ENCODE measurements at places on chromosomes 5 and 9. TPM values are rescaled to one million over a fixed set of nuclear protein-coding genes. Genes with fewer than 3 reads are reported as not detected.

DNA sequence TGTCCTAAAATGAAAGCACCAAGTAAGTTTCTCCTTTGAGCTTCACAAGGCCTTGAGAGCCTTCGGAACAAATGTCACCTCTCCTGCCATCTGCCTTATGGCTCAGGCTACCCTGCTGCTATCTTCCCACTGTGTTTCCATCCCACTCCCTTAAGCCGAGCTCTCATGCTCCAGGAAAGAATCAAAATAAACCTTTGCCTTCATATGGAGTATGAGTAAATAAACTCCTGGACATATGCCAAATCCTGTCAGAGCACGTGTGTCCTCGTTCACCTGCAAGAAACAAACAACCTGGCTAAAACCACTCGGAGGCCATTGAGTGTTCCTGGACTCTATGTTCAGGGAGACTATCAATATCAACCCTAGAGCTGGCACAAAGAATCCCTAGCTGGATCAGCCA, 122.3 kb upstream of the CCDC112 start:
- H3K36me3 ChIP-seq = no peaks in the 10 kb centered on the region
- no peaks in the 10 kb centered on the region for H3K27me3 ChIP-seq
- peak overlapping the region; percentile 70 for H3K27ac ChIP-seq
- H3K4me1 ChIP-seq = peaks cover 32% of the 10 kb centered on the region
- no peak overlapping the region for H3K4me3 ChIP-seq

The PITX1 gene
- 3.7 TPM for total RNA-seq

GRCh38 chr5:2093859-2094615, 211.3 kb upstream of the IRX4 start:
- no peak for DNase-seq
- H3K4me1 ChIP-seq = no peaks in the 10 kb centered on the region
- no peaks in the 10 kb centered on the region for H3K27me3 ChIP-seq
- no peaks in the 10 kb centered on the region for H3K36me3 ChIP-seq

The TAF1L gene
- total RNA-seq = not detected

DNA sequence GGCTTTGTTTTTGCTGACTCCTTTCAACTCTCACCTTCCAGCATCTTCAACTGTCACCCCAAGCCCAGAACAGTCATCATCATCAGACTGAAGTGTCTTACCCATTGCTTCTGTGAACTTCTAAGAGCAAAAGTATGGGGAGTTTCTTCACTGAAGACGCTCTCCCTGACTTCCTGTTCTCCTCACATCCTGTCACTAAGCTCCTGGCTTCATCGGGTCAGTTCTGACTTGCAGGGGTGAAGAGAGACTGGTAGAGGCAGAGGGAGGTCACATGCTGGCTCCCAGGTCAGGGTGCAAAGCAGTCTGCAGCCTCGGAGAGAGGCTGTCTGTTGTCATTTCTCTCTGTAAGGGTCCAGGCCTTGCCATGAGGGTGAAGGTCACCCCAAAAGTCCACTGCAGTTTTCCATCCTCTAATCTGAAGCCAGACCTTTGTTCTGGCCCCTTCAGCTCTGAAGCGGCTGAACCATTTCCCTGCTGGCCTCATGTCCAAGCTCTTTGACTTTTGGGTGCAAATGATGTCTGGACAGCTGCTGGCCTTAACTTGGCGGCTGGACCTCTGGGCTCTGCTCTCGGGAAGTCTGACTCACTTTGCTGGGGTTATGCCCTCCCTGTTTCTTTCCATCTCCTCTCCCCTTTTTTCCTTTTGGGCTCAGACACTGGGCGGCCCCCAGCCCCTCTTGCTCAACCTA, 305.0 kb downstream of the RAB3C start:
- H3K27ac ChIP-seq = no peak overlapping the region
- no peaks in the 10 kb centered on the region for H3K27me3 ChIP-seq
- DNase-seq = no peak
- H3K4me3 ChIP-seq = no peak overlapping the region

DNA sequence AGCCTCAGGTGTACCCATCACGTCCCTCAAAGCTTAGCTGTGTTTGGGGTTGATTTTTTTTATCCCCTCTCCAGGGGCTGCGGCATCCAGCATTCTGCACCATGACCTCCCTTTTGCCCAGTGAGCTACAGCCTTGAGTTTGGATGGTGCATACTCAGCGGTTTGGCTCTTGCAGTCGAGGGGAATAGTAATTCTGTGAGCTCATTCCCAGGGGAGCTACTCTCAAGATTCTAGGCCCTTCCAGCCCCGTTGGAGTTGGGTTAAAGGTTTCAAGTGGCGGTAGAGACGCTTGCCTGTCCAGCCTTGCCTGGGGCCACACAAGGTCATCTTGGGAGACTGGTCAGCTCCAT, 102.2 kb upstream of the SPRY4 start:
- H3K27ac ChIP-seq = peak overlapping the region; percentile 22
- no peak overlapping the region for H3K4me3 ChIP-seq
- no peaks in the 10 kb centered on the region for H3K27me3 ChIP-seq
- H3K4me1 ChIP-seq = no peaks in the 10 kb centered on the region

- H3K4me3 ChIP-seq = no peak overlapping the region
- no peak for DNase-seq
- H3K36me3 ChIP-seq = no peaks in the 10 kb centered on the region
Observed at GRCh38 chr5:67358186-67358585, 161.6 kb upstream of the CD180 start.

GRCh38 chr9:135009794-135010585, 77.5 kb upstream of the OLFM1 start:
- H3K36me3 ChIP-seq = no peaks in the 10 kb centered on the region
- H3K27me3 ChIP-seq = no peaks in the 10 kb centered on the region
- H3K4me1 ChIP-seq = no peaks in the 10 kb centered on the region
- no peak for DNase-seq
- no peak overlapping the region for H3K27ac ChIP-seq

The PCSK5 gene
- 141 TPM for total RNA-seq

GRCh38 chr5:145236983-145237382, 598.2 kb downstream of the PRELID2 start:
- no peaks in the 10 kb centered on the region for H3K36me3 ChIP-seq
- no peak for DNase-seq
- H3K4me3 ChIP-seq = no peak overlapping the region
- no peak overlapping the region for H3K27ac ChIP-seq
- no peaks in the 10 kb centered on the region for H3K27me3 ChIP-seq
- H3K4me1 ChIP-seq = no peaks in the 10 kb centered on the region

DNA sequence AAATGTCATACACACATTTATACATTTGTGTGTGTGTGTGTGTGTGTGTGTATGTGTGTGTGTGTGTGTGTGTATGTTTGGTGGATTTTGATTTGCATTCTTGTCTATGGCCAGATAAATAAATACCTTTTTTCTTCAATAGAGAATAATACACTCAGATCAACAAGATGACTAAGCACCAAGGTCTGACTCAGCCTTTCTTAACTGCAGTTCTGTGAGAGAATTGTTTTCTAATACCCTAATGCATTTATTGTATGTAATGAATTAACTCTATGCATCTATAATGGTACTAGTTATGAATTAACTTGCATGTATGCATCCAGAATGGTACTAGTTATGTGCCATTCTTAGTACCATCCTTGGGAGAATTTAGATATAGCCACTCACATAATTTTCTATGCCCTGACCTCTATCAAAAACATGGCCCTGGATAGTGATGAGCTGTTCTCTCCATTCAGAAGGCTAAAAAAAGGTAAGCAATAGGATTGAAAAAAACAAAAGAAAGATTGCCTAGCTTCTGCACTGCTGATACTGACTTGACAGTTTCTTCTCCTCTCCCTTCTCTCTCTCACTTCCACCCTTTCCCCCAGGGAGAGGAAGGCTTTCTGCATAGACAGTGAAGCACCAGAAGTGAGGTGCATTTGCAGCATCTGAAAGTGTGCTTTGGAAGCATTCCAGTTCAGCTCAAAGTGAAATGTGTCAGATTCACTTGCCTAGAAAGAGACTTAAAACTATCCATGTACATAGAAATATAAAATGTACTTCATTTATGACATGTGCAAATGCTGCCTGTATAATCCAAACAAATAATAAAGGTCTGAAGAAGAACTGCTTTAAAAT, 55.1 kb upstream of the CCDC112 start:
- H3K4me1 ChIP-seq = no peaks in the 10 kb centered on the region
- H3K27ac ChIP-seq = no peak overlapping the region
- H3K36me3 ChIP-seq = no peaks in the 10 kb centered on the region
- no peak overlapping the region for H3K4me3 ChIP-seq
- no peak for DNase-seq

DNA sequence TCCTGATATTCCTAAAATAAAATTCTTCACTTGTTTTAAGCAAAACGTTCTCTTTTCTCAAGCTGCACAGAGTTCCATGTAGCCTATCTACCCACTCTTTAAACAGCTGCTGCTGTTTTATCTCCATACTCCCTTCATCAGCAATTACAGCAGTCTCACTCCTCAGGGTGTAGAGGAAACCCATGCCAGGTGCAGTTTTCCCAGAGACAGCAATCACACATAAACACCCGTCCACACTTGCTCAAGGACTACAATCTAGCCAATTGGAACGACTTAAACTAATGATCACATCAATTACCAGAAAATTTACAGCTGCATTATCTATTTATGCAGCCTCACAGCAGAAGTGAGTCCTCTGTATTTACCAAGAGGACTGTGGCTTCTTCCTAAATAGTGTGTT, 141.7 kb downstream of the HTR1A start:
- H3K4me1 ChIP-seq = no peaks in the 10 kb centered on the region
- H3K27me3 ChIP-seq = no peaks in the 10 kb centered on the region
- no peak for DNase-seq
- no peaks in the 10 kb centered on the region for H3K36me3 ChIP-seq

The CACNA1B gene
- total RNA-seq = 0.37 TPM

- DNase-seq = no peak
- H3K27me3 ChIP-seq = no peaks in the 10 kb centered on the region
- no peak overlapping the region for H3K27ac ChIP-seq
- H3K36me3 ChIP-seq = no peaks in the 10 kb centered on the region
Observed at GRCh38 chr5:58454025-58454424, 5.9 kb downstream of the PLK2 start.

- H3K4me1 ChIP-seq = no peaks in the 10 kb centered on the region
- no peaks in the 10 kb centered on the region for H3K27me3 ChIP-seq
- DNase-seq = no peak
- H3K27ac ChIP-seq = no peak overlapping the region
Observed at GRCh38 chr9:127654619-127655018, 42.5 kb downstream of the STXBP1 start.

The LCN15 gene
- total RNA-seq = 6.4 TPM

- no peak for DNase-seq
- no peak overlapping the region for H3K4me3 ChIP-seq
- H3K27me3 ChIP-seq = no peaks in the 10 kb centered on the region
- no peaks in the 10 kb centered on the region for H3K36me3 ChIP-seq
- no peaks in the 10 kb centered on the region for H3K4me1 ChIP-seq
- H3K27ac ChIP-seq = no peak overlapping the region
Observed at GRCh38 chr9:126885131-126885641, 24.7 kb downstream of the ZBTB34 start.

The SMIM33 gene
- total RNA-seq = 0.55 TPM

DNA sequence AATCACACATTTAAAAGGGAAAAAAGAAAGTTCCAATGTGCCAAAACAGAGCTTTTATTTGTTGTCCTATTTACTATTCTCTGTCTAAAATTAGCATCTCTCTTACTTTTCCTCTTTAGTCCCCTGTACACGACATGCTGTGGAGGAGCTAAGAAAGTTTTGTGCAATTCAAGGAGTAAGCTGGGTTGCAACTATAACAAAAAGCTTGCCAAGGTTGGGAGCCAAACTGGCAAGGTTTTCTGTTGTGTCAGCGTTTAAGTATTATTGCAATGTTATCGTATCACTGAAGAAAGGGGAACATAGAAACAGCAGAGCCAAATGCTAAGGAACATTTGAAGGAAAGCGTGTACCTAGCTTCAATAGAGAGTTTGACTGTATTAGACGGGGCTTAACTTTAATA, 680.8 kb downstream of the CETN3 start:
- no peaks in the 10 kb centered on the region for H3K36me3 ChIP-seq
- no peak overlapping the region for H3K4me3 ChIP-seq
- H3K27ac ChIP-seq = no peak overlapping the region
- H3K27me3 ChIP-seq = no peaks in the 10 kb centered on the region
- DNase-seq = no peak
- no peaks in the 10 kb centered on the region for H3K4me1 ChIP-seq

GRCh38 chr5:18712936-18713485, 1078.8 kb downstream of the TAF11L14 start:
- no peaks in the 10 kb centered on the region for H3K4me1 ChIP-seq
- H3K27ac ChIP-seq = no peak overlapping the region
- no peaks in the 10 kb centered on the region for H3K27me3 ChIP-seq
- H3K36me3 ChIP-seq = no peaks in the 10 kb centered on the region
- no peak overlapping the region for H3K4me3 ChIP-seq
- DNase-seq = no peak

The ARAP3 gene
- total RNA-seq = 4.0 TPM
